ENCODE measurements at places on chromosomes 11 and 22.

GRCh38 chr22:27719535-27720227, 81.9 kb downstream of the MN1 start:
- peak; percentile 9 for DNase-seq

DNA sequence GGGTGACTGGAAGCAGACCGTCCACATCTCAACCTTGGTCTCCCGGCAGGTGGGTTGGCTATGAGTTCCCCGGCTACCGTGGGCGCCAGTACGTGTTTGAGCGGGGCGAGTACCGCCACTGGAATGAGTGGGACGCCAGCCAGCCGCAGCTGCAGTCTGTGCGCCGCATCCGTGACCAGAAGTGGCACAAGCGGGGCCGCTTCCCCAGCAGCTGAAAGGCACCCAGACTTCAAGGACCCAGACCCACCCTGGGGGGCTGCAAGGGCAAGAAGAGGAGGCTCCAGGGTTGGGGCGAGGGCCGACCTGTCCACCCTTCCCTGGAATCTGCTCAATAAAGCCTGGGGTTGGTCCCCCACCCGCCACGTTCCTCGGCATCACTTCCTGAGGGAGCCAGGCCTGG, 7.3 kb downstream of the CRYBB3 start:
- DNase-seq, result no peak

DNA sequence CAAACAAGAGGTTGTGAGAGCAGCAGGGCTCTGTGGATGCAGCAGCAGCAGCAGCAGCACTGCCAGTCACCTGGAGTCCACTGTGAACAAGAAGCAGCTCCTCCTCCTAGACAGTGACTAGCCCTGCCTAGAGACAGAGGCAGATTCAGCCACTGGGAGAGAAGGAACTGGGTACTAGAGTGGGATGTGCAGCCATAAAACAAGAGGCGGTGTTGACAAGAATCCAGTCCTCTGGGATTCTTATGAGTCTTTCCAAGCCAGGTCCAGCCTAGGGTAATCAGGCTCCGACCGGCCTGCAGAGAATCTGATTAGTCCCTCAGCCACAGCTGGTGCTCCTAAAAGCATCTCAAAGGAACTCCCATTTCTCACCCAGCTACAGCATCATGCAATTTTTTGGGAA, 83.9 kb upstream of the USP47 start:
- DNase-seq, result no peak

DNA sequence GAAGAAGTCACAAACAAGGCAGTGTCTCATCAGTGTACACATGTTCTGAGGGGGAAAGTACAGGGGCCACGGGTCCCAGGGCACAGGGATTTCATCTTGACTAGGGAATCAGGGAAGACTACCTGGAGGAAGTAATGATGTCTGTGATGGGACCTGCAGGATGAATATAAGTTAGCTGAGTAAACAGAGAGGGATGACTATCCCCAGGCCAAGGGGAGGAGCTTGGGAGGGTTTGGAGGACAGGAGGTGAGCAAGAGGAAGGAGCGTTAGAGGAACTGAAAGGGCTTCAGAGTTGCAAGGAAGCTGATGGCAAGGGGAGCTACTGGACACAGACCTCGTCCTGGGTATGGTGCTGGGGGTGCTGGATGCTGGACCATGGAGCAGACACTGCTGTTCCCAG, 56.4 kb downstream of the TRAF6 start:
- no peak for DNase-seq

DNA sequence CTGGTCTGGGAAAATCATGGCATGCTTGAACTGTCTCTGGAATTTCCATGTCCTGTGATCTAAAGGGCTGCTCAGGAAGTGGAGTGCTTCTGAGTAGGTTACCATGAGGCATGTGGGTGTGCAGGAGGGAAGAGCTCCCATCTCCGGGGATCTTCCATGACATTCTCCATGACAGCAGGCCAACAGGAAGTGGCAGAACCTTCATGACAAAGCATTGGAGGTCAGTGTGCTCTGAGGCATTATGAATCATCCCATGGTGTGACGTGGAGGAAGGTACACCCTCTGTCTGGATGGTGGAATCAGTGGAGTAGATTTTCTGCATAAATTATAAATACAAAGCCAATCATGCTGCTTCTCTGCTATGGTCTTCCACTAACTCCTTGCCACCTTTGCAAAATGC, 139.6 kb upstream of the E2F8 start:
- DNase-seq, result peak; percentile 61

DNA sequence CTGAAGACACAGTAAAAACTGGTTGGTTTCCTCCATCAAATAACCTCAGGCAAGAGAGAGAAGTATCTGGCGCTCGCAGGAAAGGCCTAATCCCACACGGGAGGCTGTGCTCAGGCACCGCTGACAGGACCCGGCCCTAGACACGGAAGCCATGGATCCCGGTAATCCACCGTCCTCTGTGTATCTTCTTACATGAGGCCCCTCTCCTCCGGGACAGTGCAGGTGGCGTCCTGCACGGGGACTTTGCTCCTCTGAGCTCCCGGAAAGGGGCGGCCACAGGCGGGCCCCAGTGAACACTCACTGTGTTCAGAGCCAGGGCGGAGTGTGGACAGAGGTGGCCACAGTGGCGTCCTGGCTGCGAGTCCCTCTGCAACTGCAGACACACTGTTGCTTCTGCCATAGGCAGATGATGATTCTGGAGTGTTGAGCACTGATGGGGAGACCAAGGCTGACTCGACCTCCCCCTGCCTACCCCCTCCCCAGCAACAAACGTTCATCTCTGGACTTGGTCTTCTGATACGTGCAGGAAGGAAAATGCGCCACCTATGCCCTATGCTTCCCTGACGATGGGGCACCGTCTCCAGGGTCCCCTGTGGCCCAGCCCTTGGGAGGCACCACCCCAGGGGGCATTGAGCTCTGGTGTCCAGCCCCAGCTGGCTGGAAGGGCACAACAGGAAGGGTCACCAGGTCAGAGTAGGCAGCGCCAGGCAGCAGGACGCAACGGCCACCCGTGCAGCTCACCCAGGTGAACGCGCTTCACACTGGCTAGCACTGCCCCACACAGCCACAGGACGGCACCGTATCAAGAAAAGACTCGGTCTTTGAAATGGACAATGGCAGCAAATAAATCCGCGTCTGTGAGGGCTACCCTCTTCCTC, 95.7 kb downstream of the TRMU start:
- DNase-seq, result no peak

GRCh38 chr22:27382947-27383346, 418.6 kb downstream of the MN1 start:
- no peak for DNase-seq

GRCh38 chr11:117881217-117881616, 4.8 kb upstream of the FXYD6 start:
- DNase-seq, result no peak

GRCh38 chr22:50201191-50202129, 649 bp downstream of the SELENOO start:
- DNase-seq, result peak; percentile 15

DNA sequence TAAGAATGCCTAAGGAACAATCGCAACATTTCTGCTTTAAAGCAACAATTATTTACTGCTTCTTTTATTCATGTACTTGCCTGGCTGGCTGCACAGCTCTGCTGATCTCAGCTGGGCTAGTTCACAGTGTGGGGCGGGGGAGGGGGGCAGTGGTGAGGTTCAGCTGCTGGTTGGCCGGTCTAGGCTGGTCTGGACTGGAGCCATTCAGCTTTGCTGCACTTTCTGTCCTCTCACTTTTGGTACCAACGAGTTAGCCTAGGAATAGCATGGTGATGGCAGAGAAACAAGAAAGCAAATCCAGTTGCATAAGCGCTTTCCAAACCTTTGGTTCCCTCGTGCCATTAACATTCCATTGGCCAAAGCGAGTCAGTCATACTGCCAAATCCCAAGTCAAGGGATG, 16.0 kb upstream of the MIF start:
- DNase-seq, result no peak

- DNase-seq, result peak; percentile 19
Measured at GRCh38 chr11:19344661-19345518, 104.1 kb upstream of the E2F8 start.

- no peak for DNase-seq
Measured at GRCh38 chr22:22604326-22605073, 39.9 kb upstream of the GGTLC2 start.

GRCh38 chr22:46737105-46737975, 712 bp downstream of the CERK start:
- peak; percentile 17 for DNase-seq
